ENCODE measurements at places on chromosomes 2 and 18. TPM values are rescaled to one million over a fixed set of nuclear protein-coding genes. Genes with fewer than 3 reads are reported as not detected.

LINC00305 gene
- total RNA-seq, result not detected

RPIA gene
- 28.9 TPM for total RNA-seq

POTEJ gene
- not detected for total RNA-seq

SCTR gene
- not detected for total RNA-seq

CFAP53 gene
- 0.41 TPM for total RNA-seq

SMC6 gene
- total RNA-seq, result 36.7 TPM

KIAA2012 gene
- total RNA-seq, result not detected

RMDN2 gene
- 5.4 TPM for total RNA-seq

KLF7 gene
- total RNA-seq, result 18.3 TPM

SF3B6 gene
- 174 TPM for total RNA-seq

GAL3ST2 gene
- total RNA-seq, result 0.34 TPM

AGFG1 gene
- 120 TPM for total RNA-seq

CPO gene
- total RNA-seq, result not detected

CLEC4F gene
- not detected for total RNA-seq

TMEM127 gene
- total RNA-seq, result 51.2 TPM

RNU2-63P gene
- total RNA-seq, result not detected

TMEM37 gene
- 1.8 TPM for total RNA-seq

SLC23A3 gene
- total RNA-seq, result 0.72 TPM

OSBPL1A gene
- 15.1 TPM for total RNA-seq

DHRS9 gene
- 2.8 TPM for total RNA-seq

PROM2 gene
- total RNA-seq, result 0.06 TPM

RAB17 gene
- 0.21 TPM for total RNA-seq

TACR1 gene
- 0.13 TPM for total RNA-seq

PNO1 gene
- 50.5 TPM for total RNA-seq

RAD51AP2 gene
- total RNA-seq, result not detected

ANKRD53 gene
- 0.11 TPM for total RNA-seq

DNAJC5G gene
- total RNA-seq, result not detected

CYP20A1 gene
- total RNA-seq, result 8.7 TPM

CENPA gene
- 57.9 TPM for total RNA-seq

GREB1 gene
- total RNA-seq, result 2.8 TPM

PJVK gene
- total RNA-seq, result 1.3 TPM

GNAL gene
- 4.4 TPM for total RNA-seq

CXCR1 gene
- not detected for total RNA-seq

MEP1B gene
- total RNA-seq, result 0.07 TPM

ALK gene
- not detected for total RNA-seq

UGT1A8 gene
- total RNA-seq, result not detected

SCYGR4 gene
- total RNA-seq, result not detected

SLC4A3 gene
- total RNA-seq, result 3.8 TPM

SLC19A3 gene
- total RNA-seq, result 2.4 TPM

KCNG2 gene
- not detected for total RNA-seq

PRKAG3 gene
- not detected for total RNA-seq

REG1B gene
- not detected for total RNA-seq

PLEK gene
- not detected for total RNA-seq

RGPD5 gene
- total RNA-seq, result 7.8 TPM

DCDC2C gene
- total RNA-seq, result 0.55 TPM

LONRF2 gene
- 2.5 TPM for total RNA-seq

UGT1A7 gene
- 6.3 TPM for total RNA-seq

GALR1 gene
- not detected for total RNA-seq

ATP6V1B1 gene
- total RNA-seq, result 2.6 TPM

KRTCAP3 gene
- 0.76 TPM for total RNA-seq
